ENCODE measurements at places on chromosomes 12 and 14.

- peak; percentile 67 for DNase-seq
These were observed 216.7 kb downstream of the ACSS3 start for GRCh38 chr12:81294325-81295190.

- peak; percentile 53 for DNase-seq
These were observed 50.3 kb downstream of the LMO3 start for GRCh38 chr12:16555630-16556029.

DNA sequence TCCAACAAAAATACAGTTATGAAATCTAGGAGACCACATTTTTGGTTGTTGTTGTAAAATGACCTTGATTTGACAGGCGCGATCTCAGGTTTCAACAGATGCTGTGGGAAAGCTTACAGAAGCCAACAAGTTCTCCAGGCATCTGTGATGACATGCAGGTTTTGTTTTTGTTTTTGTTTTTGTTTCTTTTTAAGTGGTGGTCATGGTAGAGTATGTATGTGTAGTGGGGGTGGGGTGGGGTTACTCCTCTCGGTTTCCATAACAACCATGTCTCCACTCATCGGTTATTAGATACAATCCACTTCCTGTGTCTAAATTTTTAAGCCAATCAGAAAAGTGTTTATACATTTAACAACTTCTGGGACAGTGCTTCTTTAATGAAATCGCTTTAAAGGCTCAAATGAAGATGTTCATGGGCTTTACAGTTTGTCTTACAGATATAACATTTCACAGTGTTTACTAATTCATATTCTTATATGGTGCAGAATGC lies 199.9 kb upstream of the FOXN3 start:
- peak; percentile 42 for DNase-seq

DNA sequence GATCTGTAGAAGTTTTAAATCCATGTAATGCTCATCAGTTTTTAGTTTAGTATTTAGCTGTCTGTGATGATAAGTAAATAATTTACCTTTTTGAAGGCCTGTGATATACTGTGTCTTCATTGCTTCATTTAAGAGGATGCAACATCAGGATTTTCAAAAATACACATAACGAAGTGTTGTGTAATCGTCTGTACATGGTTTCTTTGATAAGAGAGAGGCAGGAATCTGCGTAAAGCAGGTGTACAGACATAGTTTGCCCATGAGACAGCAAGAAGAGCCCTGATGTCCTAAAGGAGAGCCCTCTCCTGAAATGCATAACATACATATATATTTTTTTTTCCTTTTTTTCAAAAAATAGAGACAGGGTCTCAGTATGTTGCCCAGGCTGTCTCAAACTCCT lies 44.8 kb downstream of the RASSF3 start:
- DNase-seq: no peak

- no peak for DNase-seq
These were observed 530 bp downstream of the ARL1 start for GRCh38 chr12:101407049-101407435.

DNA sequence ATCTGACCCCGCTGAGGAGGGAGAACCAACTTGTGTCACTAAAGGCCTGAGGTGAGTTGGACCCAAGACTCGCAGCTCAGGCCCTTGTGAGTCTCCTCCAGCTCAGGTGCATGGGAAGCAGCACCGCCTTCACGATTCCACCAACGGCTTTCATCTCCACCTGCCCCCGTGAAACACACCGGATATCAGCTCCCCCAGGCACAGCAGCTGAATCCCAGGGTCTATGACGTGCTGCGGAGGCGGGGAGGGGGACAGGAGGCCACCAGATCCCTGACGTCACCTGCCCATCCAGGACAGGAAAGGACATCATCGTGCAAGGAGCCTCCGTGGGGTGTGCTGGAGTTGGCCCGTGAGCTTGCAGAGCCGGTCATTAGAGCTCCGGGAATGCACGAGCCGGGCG lies 18.5 kb upstream of the SFSWAP start:
- no peak for DNase-seq

DNA sequence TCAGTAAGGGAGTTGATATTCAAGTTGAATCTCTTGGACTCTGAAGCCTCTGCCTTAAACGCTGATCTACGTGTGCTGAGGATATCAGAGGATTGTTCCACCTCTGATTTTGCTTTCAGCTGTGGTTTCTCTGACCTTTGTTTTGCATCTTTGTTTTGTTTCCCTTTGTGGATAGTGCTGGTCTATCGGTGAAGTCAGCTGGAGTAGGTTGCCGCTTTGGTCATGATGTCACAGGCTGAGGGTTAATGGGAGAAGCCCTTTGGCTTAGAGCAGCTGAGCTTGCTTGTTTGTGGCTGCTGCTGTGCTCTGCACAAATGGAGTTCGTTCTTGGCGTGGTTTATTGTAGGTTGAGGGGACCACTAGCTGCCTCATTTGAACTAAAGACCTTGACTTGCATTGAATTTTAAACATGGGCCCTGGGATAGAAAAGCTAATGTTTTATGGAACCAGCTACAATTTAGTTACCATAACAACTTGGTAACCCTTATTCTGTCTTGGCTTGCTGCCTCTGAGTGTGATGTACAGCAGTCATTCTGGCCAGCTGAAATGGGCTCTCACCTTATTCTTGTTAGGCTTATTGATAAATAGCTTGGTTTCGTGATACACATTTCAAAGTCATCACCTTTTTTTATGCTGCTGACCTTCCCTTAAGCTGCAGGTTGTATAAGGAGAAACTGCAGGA lies 284.5 kb upstream of the E2F7 start:
- DNase-seq: no peak

DNA sequence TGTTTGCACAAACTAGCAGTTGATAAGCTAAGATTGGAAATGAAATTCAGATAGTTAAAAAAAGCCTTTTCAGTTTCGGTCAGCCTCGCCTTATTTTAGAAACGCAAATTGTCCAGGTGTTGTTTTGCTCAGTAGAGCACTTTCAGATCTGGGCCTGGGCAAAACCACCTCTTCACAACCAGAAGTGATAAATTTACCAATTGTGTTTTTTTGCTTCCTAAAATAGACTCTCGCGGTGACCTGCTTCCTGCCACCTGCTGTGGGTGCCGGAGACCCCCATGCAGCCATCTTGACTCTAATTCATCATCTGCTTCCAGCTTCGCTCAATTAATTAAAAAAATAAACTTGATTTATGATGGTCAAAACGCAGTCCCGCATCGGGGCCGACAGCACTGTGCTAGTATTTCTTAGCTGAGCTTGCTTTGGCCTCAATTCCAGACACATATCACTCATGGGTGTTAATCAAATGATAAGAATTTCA lies 335.6 kb downstream of the TMEM121 start:
- no peak for DNase-seq

DNA sequence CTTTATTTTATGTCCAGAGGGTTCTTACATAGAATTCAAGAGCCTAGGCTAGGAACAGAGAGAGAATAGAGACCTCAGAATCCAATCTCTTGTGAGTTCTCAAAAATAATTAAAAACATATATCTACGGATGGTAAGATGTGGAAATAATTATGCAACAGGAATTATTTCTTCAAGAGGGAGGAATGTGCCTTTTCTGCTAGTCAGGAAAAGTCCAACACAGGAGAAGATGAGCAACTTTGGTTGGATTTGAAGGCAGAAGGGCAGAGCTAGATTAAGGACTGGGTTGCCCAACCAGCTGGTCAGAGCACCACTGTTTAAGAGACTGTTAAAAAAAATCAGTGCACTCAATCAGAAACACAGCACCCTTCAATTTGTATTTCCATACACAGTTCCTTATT lies 365.5 kb downstream of the ETNK1 start:
- DNase-seq: peak; percentile 13

- DNase-seq: no peak
These were observed 64.1 kb upstream of the RFLNA start for GRCh38 chr12:124230789-124231188.

DNA sequence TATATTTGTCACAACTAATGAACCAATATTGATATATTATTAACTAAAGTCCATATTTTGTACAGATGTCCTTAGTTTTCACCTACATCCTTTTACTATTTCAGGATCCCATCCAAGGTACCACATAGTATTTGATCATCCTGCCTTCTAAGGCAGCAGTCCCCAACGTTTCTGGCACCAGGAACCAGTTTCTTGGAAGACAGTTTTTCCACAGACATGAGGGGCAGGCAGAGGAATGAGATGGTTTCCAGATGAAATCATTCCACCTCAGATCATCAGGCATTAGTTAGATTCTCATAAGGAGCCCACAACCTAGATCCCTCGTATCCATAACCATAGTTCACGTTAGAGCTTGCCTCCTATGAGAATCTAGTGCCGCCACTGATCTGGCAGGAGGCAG lies 82.8 kb upstream of the BCL2L14 start:
- DNase-seq: no peak

- no peak for DNase-seq
These were observed 8.4 kb downstream of the SPTB start for GRCh38 chr14:64871344-64871743.

DNA sequence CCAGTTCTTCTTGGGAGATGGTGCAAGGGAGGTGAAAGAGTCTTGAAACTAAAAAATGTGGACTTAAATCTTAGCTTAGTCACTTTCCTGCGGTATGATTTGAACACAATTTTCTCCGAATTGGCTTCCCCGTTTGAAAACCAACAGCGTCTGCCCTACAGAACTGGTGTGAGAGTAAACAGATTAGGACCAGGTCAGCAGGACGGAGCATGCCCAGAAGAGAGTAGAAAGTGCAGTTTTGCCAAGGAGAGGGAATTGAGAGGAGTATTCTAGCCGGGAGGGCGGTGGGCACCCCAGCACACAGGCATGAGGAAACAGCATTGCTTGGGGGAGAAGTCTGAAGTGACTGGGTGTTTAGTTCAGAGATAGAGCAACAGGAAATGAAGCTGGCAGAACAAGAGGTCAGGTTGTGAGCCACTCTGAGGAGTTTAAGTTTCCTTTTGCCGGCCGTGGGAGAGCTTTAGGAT lies 927.1 kb downstream of the VRK1 start:
- no peak for DNase-seq

DNA sequence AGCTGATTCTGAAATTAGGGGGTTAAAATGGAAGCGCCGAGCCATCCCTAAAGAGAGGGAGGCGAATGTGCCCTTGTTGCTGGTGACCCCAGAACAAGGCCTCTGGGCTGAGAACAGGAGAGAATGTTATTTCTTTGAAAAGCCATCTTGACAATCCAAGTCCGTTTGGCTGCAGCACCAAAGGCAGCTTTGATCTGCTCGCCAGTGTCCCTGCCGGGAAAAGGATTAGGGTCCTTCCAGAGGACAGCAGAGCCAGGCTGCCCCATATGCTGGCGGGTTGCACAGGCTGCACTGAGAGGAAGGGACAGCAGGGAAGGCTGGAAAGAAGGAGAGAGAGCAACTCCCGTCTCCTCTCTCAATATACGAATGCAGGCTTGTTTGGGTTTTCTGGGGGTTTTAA lies 141.7 kb downstream of the TMEM132C start:
- DNase-seq: no peak

GRCh38 chr12:88638966-88639760 lies 58.9 kb upstream of the KITLG start:
- DNase-seq: peak; percentile 73

DNA sequence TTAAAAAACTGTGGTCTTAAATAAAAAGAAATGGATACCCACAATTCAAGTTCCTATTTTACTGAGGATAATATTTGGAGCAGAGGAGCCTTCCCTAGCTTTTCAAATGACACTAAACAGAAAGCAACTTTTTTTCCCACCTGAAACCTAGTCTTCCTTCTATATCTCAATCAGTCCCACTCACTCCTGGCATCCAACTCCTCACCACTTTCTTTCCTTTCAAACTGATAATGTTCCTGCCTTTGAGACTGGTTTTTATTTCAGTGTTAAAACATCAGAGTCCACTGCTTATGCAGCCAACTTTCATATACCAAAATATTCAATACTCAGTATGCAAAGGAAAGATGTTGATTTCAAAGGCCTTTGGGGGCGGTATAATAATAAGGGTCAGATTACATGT lies 225.6 kb downstream of the GXYLT1 start:
- no peak for DNase-seq

DNA sequence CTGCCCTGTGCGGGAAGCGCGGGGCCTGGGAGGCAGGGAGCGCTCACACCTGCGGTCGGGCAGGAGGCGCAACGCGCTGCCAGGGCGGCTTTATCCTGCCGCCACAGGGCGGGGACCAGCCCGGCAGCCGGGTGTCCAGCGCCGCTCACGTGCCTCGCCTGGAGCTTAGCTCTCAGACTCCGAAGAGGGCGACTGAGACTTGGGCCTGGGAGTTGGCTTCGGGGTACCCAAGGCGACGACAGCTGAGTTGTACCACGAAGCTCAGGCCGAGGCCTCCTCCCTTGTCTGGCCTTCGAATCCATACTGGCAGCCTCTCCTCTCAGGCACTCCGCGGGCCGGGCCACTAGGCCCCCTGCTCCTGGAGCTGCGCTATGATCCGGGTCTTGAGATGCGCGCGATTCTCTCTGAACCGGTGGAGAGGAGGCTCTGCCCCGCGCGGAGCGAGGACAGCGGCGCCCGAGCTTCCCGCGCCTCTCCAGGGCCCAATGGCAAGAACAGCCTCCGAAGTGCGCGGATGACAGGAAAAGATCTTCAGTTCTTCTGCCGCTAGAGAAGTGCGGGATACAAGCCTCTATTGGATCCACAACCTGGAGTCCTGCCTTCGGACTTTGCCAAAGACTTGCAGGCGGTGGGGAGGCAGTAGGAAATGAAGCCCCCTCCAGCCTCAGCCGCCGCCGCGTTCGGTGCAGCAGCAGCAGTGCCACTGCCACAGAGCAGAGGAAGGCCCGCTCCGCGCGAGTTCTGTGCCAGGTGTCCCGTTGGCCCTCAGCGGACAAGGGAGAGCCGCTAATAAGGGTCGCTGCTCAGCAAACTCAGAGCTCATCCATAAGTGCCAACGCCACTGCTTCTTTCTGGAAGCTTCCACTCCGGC lies 6.8 kb downstream of the SIX1 start:
- DNase-seq: no peak

GRCh38 chr12:89875809-89876208 lies 167.2 kb upstream of the ATP2B1 start:
- DNase-seq: no peak

GRCh38 chr12:47078086-47078395 lies 1.4 kb upstream of the PCED1B start:
- no peak for DNase-seq

GRCh38 chr12:109612975-109613502 lies 39.4 kb downstream of the MVK start:
- no peak for DNase-seq

GRCh38 chr14:56742391-56742878 lies 67.8 kb downstream of the OTX2 start:
- DNase-seq: no peak

- no peak for DNase-seq
These were observed 7.4 kb downstream of the DAAM1 start for GRCh38 chr14:59195912-59196311.
